ENCODE measurements at places on chromosomes 3 and 15.

DNA sequence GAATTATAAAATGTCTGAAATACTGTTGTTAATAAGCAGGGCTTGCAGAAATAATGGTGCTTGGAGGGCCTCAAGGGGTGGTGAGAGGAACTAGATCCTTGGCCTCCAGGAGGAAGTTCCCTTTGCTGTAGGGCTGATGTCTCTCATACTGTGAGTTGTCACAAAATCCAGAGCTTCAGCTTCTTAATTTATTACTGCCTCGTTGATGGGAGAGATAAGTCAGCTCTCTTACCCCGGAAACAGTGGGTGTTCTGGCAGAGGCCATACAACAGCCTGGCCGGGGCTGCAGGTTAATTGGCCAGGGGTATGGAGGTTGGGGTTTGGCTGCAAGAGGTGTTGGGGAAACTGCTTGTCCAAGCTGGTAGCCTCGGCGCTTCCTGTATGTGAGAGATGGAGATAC lies 15.5 kb downstream of the MAPKAPK3 start:
- no peak for DNase-seq

GRCh38 chr3:141945726-141946485 lies 69.5 kb downstream of the ATP1B3 start:
- DNase-seq, result no peak

DNA sequence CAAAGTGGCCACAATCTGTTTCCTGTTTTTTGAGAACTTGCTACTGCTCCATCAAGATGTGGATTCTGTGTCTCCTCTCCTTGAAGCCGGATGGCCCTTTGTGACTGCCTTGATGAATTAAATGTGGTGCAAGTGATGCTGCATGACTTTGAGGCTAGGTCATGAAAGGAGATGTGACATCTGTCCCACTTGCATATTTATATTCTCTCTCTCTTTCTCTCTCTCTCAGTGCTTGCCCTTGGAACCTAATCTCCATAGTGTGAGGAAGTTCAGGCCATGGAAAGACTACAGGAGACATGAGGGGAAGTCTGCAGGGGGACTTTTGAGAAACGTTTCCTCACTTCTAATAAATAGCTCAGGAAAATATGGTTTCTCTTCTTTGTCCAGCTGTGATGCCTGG lies 50.0 kb upstream of the ADPGK start:
- DNase-seq, result no peak

- no peak for DNase-seq
Measured at GRCh38 chr15:37038716-37039106, 61.6 kb downstream of the MEIS2 start.

- no peak for DNase-seq
Measured at GRCh38 chr3:185473290-185473815, 25.5 kb downstream of the TMEM41A start.

DNA sequence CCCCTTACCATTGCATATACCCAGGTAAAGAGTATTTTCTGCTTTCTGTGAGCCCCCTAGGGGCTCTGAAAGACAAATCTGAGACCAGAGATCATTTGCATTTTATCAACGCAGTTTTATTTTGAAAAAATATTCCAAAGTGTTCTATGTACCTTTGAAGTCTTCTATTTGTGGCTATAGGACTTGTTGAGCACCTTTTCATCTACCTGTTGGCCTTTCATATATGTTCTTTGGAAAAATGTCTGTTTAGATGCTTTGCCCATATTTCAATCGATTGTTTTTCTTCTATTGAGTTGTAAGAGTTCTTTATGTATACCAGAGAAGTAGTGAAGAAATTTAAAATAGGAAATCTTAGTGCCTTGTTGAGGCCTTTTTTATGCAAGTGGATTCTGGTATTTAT lies 94.0 kb downstream of the LRRC28 start:
- DNase-seq, result no peak
